ENCODE measurements at places on chromosomes 12 and 14. TPM values are rescaled to one million over a fixed set of nuclear protein-coding genes. Genes with fewer than 3 reads are reported as not detected.

The KRT79 gene
- not detected for total RNA-seq

The SYT1 gene
- total RNA-seq, result not detected

The KRT2 gene
- total RNA-seq, result not detected

The C14orf132 gene
- 2.8 TPM for total RNA-seq

The ITGB7 gene
- total RNA-seq, result 187 TPM

The KLHL33 gene
- 0.11 TPM for total RNA-seq
